ENCODE measurements at places on chromosomes 6 and 20.

DNA sequence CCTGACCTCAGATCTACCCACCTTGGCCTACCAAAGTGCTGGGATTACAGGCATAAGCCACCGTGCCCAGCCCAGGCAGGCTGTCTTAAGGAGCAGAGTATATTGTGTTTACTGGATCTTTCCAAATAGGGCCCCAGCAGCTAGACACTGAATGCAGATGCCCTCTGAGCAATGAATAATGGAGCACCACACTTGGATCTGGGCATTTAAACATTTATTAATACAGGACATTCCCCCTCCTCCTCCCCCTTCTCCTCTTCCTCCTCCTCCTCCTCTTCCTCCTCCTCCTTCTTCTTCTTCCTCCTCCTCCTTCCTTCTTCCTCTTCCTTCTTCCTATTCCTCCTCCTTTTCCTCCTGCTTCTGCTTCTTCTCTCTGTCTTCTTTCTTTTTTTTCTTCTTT, 34.2 kb downstream of the CD83 start:
- DNase-seq = no peak

DNA sequence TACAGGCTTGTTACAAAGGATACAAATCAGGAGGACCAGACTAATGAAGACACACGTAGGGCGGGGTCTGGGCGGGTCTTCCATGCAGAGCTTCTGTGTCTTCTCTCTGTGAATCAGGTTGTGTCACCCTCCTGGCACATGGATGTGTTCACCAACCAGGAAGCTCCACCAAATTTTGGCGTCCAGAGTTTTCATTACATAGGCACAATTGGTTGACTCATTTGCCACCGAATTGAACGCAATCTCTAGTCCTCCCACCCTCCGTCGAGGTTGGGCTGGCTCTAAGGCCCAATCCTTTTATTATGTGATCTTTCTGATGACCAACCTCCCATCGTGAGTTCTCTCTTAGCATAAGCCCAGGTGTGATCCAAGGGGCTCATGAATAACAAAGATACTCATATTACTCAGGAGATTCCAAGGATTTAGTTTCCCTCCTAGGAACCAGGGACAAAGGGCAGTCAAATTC, 36.3 kb upstream of the DDR1 start:
- no peak for DNase-seq

DNA sequence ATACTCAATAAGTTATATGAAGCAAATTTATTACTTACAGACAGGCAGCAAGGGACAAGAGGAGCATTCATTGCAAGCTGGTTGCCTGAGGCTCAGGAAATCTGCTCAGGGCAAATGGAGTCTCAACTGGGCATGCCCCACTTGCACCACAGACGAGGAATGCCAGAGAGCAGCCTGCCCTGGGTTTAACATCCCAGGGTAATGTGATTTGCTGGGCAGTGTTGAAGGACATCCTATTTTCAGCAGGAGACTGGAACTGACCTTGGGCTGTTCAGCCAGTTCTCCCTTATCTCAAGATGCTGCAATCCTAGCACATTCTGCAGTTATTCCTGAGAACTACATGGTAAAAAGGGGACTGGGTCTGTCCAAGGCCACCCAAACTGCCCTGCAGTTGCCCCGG, 3.8 kb upstream of the ENTPD6 start:
- no peak for DNase-seq

- no peak for DNase-seq
Measured at GRCh38 chr20:50328996-50329898, 138.6 kb downstream of the CEBPB start.

GRCh38 chr6:122553697-122554096, 56.5 kb upstream of the PKIB start:
- no peak for DNase-seq

DNA sequence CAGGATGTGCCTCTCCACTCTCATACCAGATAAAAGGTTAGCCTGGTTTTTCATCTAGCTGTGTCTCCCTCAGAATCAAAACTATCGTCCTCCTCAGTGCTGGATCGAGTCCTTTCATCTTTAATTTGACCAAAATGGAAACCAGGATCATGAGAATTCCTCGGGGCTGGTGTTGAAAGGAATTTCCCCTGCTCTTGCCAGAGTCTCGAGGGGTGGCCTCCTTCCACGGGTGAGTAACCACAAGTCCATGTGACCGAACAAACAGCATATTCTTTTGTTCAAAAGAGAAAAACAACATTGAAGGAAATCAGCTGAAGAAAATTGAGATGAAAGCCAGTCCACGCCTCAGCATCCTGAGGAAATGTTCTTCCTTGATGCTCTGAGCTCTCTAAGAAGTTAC, 165.9 kb upstream of the CDYL start:
- no peak for DNase-seq

GRCh38 chr20:3412600-3413392, 5.3 kb upstream of the DNAAF9 start:
- no peak for DNase-seq

- no peak for DNase-seq
Measured at GRCh38 chr6:53699462-53699861, 33.9 kb upstream of the KLHL31 start.

GRCh38 chr6:88910922-88911778, 52.3 kb downstream of the RNGTT start:
- no peak for DNase-seq

GRCh38 chr6:4491501-4492260, 284.5 kb upstream of the CDYL start:
- DNase-seq = no peak

DNA sequence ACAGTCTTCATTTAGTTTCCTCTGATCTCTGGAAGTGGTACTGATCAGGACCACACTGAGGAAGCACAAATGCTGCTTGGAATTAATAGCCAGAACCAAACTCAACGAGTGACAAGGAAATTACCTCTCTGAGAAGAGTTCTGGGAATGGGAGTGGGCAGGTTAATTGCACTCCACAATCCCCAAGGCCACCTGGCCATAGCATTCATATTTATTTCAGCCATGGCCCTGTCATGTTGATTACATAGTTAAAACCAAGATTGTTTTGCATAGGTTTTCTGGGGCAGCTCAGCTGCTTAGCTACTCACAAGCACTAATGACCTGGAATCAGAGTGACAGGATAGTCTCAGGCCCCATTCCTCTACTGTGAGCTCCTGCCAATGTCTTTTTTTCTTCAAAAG, 230.2 kb upstream of the RIMS1 start:
- DNase-seq = no peak

DNA sequence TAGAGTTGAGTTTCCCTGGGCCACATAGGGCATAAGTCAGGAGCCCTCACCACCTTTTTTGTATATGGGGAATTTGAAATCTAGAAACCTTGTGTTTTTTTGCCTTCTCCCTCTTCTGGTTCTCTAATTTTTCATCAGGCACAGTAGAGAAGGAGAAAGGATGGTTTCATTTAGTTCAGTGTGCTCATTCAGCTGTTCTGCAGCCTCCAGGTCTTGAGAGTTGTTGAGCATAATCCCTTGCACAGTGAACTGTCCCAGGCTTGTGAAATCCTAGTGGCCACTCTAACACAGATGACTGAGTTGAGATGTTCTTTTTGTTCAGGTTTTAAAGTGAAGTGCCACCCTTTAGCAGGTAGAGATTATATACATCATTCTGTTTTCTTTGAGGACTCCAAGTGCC, 183.5 kb downstream of the CDKAL1 start:
- no peak for DNase-seq

DNA sequence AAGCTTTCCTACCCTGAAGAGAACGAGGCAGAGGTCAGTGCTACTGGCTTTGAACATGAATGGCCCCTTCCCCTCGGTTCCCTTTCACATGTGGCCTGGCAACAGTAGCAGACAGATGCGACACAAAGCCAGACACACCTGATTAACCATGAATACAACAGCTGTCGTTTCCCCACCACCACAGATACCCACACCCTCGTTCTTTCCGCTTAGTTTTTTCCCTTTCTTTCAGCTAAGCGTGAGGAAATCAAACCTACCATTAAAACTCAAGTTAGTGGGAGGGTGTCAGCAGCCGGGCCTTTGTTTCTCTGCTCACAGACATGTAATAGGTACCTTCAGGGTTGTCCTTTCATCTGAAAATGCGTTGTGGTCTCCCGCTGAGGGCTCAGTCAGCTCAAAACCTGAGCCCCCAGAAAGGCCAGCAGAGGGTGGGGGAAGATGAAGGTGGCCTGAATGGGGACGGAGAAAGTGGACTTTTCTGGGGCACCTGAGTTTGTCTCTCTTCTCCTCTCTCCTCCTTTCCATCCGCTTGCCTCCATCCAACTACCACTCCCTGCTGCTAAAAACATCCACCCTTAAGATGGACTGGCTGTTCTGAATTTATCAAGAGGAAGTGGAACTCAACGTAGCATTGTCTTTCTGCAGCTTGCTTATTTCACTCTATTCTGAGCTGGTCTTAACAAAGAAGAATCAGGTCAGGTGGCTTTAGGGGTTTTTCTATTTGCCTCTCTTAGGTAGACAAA, 516.6 kb upstream of the JARID2 start:
- DNase-seq = no peak

- no peak for DNase-seq
Measured at GRCh38 chr20:23367770-23368169, 5.8 kb downstream of the GZF1 start.

GRCh38 chr20:35490736-35491181, 35.4 kb downstream of the CEP250 start:
- DNase-seq = peak; percentile 47

DNA sequence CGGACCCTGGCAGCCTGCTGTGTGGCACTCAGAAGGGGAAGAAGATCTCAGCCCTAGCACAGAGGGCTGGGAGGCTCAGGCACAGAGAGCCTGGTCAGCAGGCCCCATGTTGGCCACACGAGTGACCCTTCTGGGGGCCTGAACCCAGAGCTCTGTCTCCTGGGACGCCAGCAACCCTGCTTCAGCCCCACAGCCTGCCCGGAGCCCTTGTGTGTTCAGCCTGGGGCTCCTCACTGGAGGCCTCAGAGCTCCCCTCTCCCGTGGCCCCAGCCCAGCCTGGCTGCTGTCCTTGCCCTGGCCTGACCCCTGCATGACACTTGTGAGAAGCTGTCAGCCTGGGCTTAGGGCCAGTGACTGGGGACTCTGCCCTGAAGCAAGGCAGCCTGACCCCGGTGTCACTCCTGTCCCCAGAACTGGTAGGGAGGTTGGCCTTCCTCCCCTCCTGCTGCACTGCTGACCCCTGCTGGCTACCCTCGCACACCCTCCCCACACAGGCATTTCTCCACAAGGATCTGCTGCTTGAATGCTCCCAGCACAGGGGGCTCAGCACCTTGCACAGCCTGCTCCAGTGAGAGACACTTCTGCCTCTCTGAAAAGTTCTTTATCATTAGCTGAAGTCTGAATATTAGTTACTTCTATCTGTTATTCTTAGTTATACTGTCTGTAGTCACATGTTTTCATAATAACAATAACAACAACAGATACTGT, 15.4 kb upstream of the IP6K3 start:
- peak; percentile 7 for DNase-seq

DNA sequence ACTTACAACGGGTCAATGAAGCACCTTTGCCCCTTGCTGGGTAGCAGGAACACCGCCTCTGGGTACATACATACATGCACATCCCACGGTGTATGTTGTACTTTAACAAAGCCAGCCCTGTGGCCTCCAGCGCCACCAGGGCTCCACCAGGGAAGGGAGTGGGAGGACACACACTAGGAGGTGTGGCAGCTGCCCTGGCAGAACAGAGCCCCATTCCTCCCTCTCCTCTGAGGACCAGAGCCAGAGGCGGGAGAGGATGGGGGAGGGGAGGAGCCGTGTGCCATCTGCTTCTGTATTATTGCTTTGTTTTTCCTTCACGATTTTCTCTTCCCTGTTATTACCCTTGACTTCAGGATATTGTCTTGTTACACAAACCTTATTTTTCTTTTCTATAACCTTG, 105.8 kb upstream of the TRAF3IP2 start:
- no peak for DNase-seq

- DNase-seq = no peak
Measured at GRCh38 chr6:161094955-161095354, 103.4 kb downstream of the MAP3K4 start.

GRCh38 chr6:109321752-109322151, 60.5 kb downstream of the CD164 start:
- no peak for DNase-seq

DNA sequence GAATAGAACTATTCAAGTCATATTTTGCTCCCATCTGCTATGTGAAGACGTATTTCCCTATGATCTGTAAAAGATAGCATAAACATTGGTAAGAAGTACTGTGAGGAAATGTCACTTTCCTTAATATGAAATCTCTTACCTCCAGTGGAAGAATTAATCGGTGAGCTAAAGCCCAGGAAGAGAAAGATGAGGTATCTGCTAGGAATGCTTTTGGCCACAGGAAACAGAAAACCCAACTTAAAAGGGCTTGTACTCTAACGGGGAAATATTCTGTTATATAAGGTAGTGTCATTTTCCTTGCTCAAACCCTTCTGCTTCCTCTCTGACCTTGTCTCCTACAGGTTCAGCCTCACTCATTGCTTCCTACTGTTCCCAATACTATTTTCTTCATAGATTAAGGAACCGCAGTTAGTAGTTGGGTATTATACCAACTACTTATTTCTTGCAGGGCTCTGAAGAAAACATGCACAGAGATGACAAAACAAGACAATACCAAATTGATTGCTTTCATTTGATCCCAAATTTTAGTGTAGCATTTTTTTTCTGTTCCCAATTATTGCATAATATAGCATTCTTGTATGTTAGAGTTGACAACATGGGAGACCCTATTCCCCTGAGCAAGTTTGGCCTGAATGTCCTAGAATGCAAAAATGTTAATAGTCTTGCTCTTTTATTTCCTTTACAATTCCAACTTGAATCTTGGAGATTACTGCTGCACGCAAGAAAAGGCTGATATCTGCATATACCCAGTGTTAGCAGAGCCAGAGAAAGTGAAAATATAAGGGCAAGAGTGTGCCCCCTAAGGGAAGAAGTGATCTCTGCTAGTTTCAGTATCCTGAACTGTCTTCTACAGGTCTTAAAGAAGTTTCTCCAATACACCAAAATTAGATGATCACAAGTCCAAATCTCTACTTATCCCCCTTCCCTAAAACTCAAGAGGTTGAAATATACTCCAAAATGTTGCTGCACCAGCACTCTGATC, 65.3 kb downstream of the AFG1L start:
- DNase-seq = no peak

- DNase-seq = no peak
Measured at GRCh38 chr6:36897609-36898008, 11.9 kb downstream of the C6orf89 start.

- no peak for DNase-seq
Measured at GRCh38 chr20:37471741-37472235, 49.3 kb upstream of the NNAT start.

DNA sequence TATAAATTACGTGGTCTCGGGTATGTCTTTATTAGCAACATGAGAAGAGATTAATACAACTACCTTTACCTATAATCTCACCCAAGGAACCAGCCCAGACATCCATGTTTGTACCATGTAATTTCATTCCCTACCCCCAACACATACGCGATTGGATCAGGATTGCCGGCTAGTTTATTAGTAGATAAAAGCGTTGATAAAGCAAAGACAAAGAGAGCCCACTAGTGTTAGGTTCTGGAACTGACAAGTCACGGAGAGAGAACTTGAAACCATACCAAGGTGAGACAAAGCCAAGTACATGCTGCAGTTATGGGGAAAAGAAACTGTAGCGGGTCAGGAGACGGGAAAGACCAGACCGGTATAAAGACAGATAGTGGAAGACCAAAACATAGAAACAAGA, 37.4 kb upstream of the FAM135A start:
- no peak for DNase-seq

- DNase-seq = no peak
Measured at GRCh38 chr6:41942067-41942851, 651 bp upstream of the CCND3 start.

- no peak for DNase-seq
Measured at GRCh38 chr6:8085053-8085511, 17.3 kb downstream of the EEF1E1 start.

GRCh38 chr6:152399399-152399798, 237.8 kb downstream of the SYNE1 start:
- DNase-seq = no peak

- DNase-seq = no peak
Measured at GRCh38 chr6:123712831-123713230, 76.1 kb upstream of the TRDN start.

Data from activated T-cell treated with anti-CD3 and anti-CD28 coated beads for 24 hours (primary cell).